Upper lobe of left lung (tissue), 6 donors: ENCODE measurements at places on chromosomes 5 and 9.

- DNase-seq = no peak
These were observed 374.4 kb upstream of the SGCD start for GRCh38 chr5:155952486-155953089.

DNA sequence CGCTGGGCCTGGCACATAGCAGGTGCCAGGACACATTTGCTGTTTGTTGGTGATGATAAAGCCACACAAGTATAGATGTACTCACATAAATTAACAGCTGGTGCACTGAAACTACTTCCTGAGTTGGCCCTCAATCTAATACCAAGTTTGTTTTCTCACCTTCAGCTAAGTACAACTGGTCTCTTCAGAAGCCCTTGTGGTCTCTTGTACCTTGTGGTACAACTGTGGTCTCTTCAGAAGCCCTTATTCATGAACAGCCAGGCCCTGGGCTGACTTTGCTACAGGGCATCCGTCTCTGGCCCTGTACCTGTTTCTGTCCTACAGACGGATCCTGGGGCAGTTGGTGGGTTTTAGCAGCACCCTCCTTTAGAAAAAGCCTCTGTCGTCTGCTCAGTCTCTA lies 81.5 kb downstream of the DAB2IP start:
- DNase-seq = peak; percentile 51

DNA sequence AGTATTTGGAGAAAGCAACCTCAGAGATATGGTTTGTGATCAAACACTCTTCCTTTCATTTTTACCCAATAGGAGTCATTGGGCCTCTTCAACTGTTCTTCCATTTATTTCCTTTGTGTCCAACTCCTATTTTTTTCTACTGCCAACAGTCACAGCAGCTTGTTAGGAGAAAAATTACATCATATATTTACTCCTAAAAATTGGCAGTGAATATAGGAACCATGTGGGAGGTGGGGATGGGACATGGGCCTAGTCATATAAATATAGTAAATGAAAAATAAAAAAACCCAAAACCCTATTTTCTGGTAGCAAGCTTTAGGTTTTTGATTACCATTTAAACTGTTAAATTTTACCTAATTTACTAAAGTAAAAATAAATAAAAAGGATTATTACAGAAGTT lies 134.9 kb upstream of the MPDZ start:
- DNase-seq = no peak

GRCh38 chr5:120779674-120780073 lies 315.6 kb downstream of the PRR16 start:
- DNase-seq = no peak

DNA sequence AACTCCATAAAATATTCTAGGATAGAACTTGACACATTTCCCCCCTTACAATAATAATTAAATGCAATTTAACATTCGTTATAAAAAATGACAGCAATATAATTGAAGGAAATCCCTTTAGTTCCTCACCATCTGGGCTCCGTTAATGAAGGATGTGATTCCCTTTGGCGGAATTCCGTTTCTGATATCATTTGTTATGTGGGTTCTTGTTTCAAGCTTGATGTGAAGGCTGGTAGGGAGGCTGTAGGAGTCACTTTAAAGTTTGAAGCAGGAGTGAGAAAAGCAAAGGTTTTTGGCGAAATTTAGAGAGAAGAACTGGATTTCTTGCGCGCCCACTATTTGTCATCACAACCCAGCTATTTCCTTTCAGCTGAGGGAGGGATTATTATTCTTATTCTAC lies 4.0 kb downstream of the RGS7BP start:
- DNase-seq = no peak

- DNase-seq = no peak
These were observed 159.5 kb downstream of the PLK2 start for GRCh38 chr5:58300346-58300895.

DNA sequence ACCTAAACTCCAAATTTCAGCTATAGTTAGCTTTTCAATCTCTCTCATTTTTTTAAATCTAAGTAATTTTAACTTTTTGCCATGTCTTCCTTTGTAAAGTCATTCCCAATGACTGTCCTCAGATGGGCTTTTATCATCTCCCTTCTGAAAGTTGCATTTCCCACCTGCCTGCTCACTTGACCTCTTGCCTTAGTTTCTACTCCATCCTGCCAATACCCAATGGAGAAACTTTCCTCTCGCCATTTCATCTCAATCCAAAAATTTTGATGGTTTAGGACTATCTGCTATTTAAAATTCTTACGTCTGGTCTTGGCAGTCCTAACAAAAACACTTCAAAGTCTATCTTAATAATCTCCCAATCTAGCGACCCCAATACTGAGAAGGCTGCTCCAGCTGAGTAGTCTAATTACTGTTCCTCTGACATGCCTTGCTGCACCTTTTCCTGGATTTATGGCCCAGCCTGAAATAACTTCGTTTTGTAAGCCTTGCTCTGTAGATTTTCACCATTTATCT lies 231.3 kb downstream of the PRR16 start:
- no peak for DNase-seq

DNA sequence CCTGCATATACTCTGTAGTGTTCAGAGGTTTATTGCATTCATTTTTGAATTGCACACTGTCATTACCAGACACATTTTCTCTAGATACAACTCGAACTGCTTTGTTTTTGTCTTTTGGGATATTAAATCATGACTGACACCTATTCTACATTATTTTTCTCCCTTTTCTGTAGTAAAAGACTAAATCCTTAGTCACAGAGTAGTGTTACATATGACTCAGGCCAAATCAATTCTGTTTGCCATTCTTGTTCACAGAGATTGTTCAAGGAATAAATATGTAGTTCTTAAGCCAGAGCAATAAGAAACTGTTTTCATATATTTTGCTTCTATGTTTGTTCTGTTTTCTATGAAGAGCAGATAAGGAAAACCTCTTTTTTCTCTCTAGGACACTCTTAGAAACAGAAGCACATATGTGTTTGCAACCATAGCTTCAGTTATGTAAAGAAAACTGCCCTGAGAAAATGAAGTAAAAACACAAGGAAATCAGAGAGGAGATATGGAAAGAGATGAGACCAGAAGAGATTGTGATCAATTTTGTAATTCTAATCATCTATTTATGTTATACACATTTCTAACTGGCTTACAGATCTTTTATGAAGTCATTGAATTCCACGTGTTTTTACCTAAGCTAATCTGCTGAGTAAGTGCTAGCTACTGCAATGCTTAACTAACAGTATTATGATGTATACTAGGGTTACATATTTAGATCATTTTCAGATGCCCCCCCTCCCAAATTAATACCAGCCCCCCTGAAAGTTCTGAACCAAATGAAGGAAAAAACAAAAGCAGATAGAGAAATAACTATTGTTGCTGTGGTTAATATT lies 1995.6 kb upstream of the CDH6 start:
- no peak for DNase-seq

DNA sequence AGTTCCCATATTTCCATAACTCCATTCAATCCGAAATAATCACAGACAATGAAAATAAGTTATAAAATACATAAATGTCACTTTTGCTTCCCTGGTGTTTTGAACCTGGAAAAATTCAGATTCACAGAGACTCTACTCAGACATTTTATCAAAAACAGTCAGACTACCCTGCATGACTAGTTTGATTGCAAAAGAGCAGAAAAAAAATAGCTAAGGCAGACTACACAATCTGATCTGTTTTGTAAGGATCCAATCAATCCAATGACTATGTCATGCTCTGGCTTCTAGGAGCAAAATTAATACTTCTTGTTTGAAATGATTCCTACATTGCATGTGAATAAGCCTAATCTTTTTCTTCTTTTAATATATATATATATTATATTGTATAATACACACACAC lies 1262.6 kb downstream of the EFNA5 start:
- no peak for DNase-seq
